NCI-H187 (cell line): ENCODE measurements at places on chromosomes 13 and 19.

DNA sequence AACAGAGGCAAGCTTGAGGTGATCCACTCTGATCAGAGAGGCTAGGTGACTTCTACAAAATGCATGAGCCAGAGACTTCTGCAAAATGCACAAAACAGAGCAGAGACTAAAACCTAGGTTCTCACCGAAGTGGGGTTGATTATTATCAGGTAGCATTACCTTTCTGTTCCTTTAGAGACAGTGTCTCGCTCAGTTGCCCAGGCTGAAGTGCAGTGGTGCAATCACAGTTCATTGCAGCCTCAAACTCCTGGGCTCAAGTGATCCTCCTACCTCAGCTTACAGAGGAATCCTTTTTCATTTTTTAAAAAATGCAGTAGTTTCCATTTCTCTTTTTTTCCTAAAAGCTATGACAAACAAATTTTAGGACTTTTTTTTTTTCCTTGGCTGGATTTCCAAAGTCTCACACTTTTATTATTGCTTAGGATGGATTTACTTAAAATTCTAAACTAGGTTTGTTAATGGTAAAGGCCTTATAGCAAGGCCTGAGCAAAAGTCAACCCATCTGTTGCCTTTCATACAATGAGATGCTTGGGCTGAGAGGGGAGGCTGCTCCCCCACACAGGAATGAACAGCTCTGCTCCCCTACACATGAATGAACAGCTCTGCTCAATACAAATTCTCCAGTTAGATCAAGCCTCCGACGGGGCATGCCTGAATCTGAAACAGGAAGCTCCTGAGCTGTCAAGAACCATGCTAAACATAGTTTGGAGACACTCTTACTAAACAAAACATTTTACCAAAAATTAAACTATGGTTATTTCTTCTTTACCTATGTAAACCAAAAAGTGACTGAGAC lies 18.8 kb upstream of the TNFRSF19 start:
- no peak for DNase-seq

- no peak for DNase-seq
Observed at GRCh38 chr13:41111454-41111853, 21.1 kb downstream of the KBTBD6 start.

GRCh38 chr13:112469071-112469745 lies 93.1 kb downstream of the SPACA7 start:
- no peak for DNase-seq

DNA sequence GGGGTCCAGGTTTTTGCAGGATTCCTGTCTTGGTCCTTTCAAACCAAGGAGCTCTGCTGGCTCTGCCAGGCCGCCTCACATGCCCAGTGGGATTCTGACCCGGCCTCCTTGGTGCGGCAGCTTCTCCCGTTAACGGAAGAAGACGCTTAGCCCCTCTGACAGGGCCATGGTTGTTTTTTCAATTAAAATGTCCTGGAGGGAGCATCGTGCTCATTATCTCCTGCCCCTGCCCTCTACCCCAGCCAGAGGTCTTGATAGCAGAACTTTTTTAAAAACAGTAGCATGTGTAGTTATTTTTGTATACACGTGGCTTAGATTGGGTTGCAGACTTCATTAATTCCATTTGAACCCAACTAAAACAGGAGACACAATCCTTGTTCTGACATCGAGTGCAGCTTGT lies 11.5 kb upstream of the RPS15 start:
- no peak for DNase-seq

DNA sequence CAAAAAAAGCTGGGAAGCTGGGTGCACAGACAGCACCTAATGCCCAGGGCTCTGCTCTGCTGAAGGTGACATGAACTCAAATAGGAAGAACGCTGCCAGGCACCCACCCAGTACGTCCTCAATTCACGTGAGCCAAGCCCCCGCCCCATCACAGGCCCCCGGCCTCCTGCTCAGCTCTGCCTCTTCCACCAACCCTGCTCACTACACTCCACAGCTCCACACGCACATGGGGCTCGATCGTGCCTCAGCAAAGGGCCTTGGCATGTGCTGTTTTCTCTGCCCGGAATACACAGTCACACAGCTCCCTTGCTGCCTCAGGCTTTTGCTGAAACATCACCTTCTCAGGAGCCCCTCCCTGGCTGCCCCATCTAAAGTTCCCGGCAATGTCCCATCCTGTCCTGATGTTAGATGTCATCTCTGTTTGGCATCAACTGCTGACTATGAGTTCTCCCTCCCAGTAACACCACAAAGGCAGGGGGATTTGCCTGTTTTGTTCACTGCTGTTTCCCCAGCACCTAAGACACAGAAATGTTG lies 2.3 kb downstream of the ATP13A1 start:
- no peak for DNase-seq

GRCh38 chr19:6663236-6664201 lies 6.4 kb downstream of the TNFSF14 start:
- DNase-seq: no peak

DNA sequence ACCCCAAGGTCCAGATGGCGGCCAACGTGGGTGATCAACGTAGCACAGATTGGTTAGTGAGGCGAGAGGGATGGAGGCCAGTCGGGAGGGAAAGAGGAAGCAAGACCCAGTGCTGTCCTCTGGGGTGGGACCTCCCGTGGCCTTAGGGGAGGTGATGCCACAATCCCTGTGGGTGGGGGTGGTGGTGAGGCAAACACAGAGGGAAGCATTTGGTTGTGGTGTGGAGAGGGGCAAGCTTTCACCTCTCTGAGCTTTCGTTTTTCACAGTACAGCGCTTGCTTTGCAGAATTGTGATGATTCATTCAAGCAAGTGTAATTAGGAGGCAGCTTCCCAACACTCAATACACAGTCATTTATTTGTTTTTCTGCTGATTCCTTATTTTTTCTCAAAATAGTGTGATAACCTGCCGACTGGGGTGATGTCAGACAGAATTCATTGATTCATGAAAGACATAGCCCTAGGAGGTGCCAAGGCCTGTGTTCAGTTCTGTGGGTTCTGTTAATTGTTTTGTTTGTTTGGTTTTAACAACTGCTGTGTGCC lies 2.4 kb downstream of the LENG8 start:
- DNase-seq: no peak

DNA sequence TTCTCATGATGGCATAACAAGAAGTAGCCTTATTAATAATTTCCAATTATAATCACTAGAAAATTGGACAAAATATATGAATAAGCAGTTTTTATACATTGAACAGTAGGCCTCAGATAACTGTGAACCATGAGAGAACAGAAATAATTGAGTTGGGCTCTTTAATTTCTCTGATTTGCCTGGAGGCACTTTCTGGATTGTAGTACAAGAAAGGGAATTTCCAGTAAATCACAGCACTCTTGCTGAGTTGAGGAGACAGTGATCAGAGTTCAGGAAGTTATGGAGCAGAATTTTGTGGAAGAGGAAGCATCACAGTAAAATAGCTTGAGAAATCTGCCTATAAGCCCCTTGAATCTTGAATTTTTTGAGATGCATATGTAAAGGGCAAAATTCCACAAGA lies 216.2 kb downstream of the MAB21L1 start:
- DNase-seq: no peak

- no peak for DNase-seq
Observed at GRCh38 chr19:610801-611480, 21.3 kb downstream of the HCN2 start.

GRCh38 chr19:55678121-55678671 lies 3.2 kb downstream of the EPN1 start:
- no peak for DNase-seq

- DNase-seq: peak; percentile 25
Observed at GRCh38 chr19:52138278-52138982, 1.3 kb downstream of the ZNF616 start.

GRCh38 chr13:81874681-81875661 lies 1534.0 kb upstream of the SPRY2 start:
- no peak for DNase-seq

- DNase-seq: no peak
Observed at GRCh38 chr13:108200781-108201398, 14.4 kb downstream of the LIG4 start.

- DNase-seq: no peak
Observed at GRCh38 chr19:1765904-1766799, 12.8 kb downstream of the ONECUT3 start.

GRCh38 chr19:12205296-12205695 lies 42.4 kb downstream of the ZNF136 start:
- no peak for DNase-seq
